ENCODE measurements at places on chromosomes 12 and 14.

- peak; percentile 20 for DNase-seq
Measured at GRCh38 chr12:46831335-46832129, 5.7 kb upstream of the SLC38A4 start.

DNA sequence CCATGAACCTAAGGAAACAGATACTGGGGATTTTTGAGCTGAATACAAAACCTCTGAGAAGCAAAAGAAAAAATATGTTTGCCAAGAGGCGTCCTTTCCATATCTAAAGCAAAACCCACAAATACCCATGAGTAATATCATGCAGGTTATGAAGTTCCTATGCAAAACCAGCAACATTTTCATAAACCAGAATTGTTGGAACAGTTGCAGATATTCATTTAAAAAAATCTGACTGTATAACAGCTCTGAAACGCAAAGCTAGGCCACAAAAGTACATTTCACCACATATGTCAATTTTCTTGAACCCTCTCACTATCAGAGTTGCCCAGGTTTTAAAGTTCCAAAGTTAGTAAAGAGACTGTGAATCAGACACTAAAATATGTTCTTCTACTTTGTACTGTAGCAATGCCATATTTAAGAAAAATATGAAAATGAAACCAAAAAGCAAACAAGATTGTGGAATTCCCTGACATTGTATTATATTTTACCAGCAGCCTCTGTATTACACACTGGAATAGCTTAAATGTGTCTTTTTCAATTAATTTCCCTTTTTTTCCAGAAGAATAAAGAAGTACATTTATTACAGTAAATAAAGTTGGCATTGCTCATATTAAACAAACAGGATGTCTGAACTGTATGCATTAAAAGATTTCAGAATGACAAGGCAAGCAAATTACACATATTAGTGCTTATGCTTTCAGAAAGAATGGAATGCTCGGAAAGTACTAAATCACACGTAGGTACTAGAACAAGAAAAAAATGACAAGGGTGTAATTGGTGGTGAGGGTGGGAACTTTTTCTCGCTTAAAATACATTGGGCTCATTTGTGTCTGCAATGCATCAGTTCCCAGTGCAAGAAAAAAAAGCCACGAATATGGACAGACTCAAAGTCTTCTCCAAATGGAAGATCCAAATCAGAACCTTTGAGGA lies 33.6 kb upstream of the HIF1A start:
- DNase-seq, result peak; percentile 29

- DNase-seq, result no peak
Measured at GRCh38 chr14:34944744-34945143, 38.0 kb upstream of the SRP54 start.

- no peak for DNase-seq
Measured at GRCh38 chr12:768434-768833, 16.1 kb downstream of the WNK1 start.

DNA sequence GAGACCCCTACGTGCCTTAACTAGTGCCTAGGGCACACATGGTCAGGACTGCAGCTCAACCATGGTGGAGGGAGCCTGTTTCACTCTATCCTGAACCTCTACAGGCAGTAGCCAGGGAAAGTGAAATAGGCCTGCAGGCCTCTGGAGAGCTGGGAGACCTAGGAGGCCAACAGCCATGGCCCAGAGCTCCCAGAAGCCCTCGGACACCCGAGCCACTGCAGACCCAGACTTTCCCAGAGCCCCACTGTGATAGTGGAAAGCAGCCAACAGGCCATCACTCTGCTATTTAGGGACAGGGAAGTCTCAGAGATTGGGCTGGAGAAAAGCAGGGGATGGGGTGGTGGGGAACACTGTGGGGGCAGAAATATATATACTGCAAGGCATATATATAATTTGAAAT lies 56.5 kb upstream of the ZFP36L1 start:
- DNase-seq, result no peak

DNA sequence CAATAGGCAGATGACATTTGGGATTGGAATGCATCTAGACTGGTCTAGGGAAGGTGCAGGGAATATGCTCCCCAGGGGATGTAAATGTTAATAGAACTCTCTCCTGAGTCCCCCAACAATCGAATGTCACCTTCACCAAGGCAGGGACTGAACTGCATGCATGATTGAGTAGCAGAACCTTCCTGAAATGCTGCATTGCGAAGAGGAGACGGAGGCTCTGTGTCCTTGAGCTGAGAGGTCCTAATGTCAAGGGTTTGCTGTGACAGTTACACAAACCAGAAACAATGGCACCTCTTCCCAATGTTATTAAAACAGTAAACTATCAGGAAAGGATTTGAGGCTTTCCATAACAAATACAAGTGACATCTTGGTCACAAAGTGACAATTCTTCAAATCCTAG lies 117.5 kb upstream of the SFSWAP start:
- DNase-seq, result no peak

- peak; percentile 35 for DNase-seq
Measured at GRCh38 chr12:62933220-62933601, 1.7 kb downstream of the PPM1H start.

DNA sequence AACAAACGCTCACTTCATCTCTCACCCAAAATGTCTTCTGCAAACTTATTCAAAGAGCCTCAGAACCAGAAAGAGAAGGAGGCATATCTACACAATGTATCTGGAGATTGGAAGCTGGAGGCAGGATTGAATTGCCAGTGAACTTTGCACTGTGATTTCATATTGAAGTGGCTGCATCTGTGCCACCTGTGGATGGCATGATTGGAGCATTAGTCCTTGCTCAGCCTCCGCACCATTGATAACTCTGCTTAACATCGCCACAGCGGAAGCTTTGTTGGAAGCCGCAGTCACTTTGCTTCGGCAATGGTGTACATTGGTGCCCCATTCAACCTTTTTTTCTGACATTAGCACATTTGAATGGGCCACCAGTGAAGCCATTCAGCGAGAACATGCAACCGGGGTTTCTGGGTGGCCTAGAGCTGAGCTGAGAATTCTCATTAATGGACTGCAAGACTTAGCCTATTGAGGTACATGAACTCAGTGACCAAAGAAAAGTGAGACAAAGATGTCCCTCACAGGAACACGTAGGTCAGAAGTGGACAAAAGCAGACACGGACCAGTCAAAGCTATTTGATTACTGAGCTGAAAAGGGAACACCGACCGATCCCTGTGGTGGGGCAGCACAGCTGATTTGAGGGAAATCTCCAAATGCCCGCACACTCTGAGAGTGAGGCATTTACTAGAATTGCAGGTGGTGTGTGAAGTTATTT lies 130.4 kb downstream of the BRMS1L start:
- DNase-seq, result no peak

GRCh38 chr14:86022031-86022629 lies 492.2 kb downstream of the FLRT2 start:
- peak; percentile 86 for DNase-seq

DNA sequence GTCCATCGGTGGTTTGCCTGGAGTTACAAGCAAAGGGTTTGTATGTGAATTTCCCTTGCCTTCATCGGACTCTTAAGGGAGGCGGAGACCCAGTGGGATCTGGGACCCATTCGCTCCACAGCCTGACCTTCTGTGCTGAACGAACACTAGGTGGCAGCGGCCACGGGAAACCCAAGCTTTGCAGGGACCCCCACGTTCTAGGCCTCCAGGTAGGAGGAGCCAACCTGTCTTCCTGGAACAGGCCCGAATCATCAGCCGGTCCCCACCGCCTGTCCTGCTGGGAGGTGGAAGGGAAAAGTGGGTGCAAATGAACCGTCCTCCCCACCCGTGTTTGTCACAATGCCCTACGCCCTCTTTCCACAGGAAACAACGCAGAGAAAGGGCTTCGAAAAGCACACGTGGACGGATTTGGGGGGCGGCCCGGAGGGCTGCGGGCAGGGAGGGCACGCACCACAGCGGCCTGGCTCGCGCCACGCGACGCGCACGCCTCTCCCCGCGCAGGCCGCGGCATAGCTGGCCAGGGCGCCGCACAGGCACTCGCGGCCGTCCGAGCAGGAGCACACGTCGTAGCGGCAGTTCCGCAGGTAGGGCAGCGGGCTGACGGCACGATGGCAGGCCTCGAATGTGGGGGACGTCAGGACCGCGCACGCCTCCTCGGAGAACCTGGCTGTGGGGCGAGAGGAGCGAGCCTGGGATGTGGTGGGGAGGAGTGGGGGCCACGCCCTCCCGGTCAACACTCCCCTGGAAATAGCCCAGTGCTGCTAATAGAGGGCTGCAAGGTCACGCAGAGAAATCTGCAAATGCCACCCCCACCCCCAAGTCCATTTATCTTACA lies 67.8 kb downstream of the VWF start:
- DNase-seq, result no peak

- DNase-seq, result no peak
Measured at GRCh38 chr14:66312451-66312850, 173.7 kb upstream of the CCDC196 start.

DNA sequence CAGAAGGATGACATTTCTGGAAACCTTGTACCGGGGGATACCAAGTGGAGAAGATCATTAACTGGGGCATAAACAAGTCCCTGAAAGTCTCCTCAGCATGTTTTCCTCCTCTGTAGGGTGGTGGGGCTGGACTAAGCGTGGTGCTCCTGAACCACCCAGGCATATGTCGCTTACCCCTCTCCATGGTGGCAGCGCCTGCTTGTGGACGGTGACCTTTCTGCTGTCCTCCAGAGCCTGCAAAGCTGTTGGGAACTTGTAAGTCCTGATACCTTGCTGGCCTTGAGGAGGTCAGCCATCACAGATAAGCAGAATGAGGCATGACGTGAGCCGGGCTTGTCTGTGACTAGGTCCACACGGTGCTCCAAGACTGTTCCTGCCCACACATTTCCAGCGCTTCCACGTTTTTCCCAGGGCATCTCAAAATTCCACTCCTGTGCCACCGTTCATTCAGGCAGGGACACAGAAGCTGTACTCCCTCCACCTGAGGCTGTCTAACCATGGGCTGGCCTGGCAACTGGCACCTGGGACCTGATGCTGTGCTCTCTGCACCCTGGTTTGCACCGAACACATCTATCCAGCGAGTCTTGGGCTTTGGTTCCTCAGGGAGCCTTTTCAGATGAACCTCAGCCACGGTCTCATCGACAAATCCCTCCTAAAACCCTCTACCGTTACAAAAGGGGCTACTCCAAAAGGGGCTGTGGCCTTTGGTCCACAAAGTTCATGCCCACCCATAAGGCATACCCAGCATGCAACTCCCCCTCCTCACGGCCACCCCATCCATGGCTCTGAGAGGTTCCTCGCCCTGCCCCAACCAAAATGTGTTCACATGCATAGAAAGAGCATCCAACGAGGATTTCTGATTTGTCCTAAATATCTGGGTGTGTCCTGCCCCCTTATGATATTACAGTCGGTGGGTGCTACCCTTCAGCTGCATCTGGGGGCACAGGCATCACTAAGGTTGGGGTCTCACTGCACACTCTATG lies 199.6 kb upstream of the DIO3 start:
- DNase-seq, result no peak

DNA sequence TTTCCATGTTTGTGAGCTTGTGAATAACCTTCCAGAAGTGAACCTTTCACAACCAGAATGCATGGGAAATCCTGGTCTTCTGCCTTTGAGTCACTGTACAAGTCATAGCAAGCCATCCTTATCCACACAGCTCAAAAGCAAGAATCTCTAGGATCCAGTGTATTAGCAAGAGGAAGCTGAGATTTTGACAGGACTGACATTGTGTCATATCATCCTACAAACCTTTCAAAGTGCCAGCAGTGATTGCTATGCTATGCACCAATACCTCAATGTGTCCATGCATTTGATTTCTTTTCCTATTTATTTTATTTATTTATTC lies 13.5 kb upstream of the NRDE2 start:
- DNase-seq, result no peak

DNA sequence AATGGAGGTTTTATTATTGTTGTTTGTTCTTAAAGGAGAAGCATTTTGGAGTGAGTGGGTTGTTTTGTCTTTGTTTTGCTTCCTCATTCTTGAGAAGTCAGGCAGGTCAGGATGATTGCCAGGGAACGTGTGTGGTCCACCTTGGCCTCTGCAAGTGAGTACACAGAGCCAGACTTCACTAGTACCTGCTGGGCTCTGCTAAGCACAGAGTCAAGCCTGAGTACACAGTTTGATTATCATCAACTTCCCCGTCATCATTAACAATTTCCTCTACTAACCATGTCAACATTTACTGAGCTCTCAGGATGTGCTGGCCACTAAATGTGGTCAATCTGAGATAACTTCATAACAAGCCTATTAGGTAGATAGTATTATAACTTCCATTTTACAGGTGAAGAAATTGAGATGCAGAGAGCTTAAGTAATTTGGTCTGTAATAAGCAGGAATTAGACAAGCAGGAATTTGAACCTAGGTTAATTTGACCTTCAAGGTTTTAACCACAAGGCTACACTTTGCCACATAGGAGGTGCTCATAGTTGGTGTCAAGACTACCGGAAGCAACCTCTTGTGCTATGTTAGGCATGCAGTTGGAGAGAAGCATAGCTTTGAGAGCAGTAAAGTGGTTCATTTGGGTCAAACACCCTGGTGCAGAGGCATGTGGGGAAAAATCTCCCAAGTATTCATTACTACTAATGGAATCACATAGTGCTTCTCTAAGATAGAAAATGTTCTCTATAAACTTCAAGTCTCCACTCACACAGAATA lies 178.3 kb downstream of the NUAK1 start:
- DNase-seq, result peak; percentile 26

DNA sequence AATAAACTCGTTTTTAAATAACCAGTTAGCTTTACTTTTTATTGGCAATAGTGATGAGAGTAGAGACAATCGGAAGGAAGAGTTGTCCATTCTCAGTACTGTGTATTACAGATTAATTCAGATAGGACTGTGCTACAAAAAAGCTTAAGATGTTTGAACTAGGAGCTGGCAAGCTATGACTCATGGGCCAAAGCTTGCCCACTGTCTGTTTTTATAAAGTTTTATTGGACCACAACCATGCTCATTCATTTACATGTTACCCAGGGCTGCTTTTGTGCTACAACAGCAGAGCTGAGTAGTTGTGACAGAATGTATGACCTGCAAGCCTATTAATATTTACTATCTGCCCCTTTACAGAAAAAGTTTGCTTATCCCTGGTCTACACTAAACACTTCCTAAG lies 19.4 kb downstream of the GNS start:
- peak; percentile 67 for DNase-seq

DNA sequence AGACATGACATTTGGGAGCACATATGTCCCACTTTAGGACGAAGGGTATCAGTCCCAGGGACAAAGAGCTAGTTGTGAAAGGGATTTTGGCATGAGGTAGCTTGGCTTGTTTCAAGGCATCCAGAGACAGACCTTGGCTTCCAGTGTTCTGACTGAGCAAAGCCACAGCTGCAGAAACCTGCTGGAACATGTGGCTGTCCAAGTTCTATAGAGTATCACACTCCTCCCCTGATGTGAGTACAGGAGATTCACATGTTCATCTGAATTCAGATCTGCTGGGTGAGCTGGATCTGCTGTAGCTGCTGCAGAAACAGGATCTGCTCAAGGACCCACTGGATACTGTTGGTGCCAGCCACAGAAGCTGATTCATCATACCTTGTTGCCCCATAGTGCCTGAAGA lies 10.1 kb upstream of the C14orf39 start:
- no peak for DNase-seq

GRCh38 chr14:55118761-55119160 lies 10.3 kb upstream of the LGALS3 start:
- no peak for DNase-seq

GRCh38 chr12:12776261-12776660 lies 9.2 kb upstream of the APOLD1 start:
- DNase-seq, result no peak

All from EL (cell line).